ENCODE measurements at places on chromosomes 5 and 9. TPM values are rescaled to one million over a fixed set of nuclear protein-coding genes. Genes with fewer than 3 reads are reported as not detected.

DNA sequence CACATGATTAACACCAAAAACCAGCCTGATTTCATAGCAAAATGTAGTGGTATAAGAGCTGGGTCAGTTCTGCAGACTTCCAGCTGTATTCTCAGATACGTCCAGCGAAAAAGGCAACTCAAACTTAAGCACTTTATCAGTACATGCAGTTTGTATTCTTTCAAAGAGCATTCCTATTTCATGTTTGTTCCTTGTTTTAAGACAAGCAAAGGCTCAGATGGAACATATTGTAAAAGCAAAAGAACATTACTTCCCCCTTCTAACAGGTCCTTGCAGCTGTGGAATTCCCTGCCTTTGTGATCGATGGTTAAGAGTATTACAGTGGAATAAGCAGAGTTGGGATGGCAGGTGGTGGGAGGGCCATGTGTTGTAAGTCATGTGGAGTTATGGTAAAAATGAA is 86.3 kb upstream of the GRHPR start:
- H3K27me3 ChIP-seq = no peaks in the 10 kb centered on the region
- no peaks in the 10 kb centered on the region for H3K36me3 ChIP-seq
- no peak for DNase-seq
- H3K27ac ChIP-seq = no peak overlapping the region
- H3K4me1 ChIP-seq = no peaks in the 10 kb centered on the region

DNA sequence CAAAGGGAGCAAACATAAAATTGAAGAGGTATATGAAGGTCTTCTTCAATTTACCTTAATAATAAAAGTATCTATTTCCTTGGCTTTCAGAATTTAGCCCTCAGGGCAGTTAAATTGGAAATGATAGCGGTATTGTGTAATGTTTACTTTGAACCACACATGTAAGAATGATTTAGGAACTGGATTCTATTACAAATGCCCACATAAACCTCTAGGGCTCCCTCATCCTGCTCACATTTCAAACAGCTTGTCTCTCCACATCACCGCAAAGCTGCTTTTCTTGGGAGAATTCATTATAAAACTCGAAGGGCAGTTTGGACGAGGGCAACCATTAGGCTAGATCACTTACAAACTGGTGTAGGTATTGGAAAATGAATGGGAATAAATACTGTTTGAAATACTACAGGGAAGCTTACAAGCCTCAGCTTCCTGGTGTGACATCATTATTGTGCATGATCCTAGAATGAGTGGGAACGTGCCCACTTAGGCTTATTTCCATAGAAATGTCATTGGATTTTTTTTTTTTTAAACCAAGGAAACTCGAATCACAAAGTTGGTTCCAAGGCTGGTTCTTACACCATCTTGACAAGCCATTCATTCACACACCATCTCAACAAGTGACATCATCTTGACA is 47.3 kb downstream of the MTRR start:
- H3K27ac ChIP-seq = no peak overlapping the region
- no peaks in the 10 kb centered on the region for H3K4me1 ChIP-seq
- no peaks in the 10 kb centered on the region for H3K27me3 ChIP-seq
- H3K4me3 ChIP-seq = no peak overlapping the region
- no peaks in the 10 kb centered on the region for H3K36me3 ChIP-seq

DNA sequence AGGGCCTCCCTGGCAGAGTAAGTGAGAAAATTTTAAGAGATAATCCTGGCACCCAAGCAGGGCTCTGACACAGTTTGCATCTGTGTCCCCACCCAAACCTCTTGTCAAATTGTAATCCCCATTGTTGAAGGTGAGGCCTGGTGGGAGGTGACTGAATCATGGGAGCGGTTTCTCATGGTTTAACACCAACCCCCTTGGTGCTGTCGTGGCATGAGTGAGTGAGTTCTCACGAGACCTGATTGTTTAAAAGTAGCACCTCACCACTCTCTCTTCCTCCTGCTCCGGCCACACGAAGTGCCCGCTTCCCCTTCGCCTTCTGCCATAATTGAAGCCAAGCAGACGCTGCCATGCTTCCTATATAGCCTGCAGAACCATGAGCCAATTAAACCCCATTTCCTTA is 80.1 kb downstream of the FBXW11 start:
- no peaks in the 10 kb centered on the region for H3K27me3 ChIP-seq
- no peak overlapping the region for H3K4me3 ChIP-seq

DNA sequence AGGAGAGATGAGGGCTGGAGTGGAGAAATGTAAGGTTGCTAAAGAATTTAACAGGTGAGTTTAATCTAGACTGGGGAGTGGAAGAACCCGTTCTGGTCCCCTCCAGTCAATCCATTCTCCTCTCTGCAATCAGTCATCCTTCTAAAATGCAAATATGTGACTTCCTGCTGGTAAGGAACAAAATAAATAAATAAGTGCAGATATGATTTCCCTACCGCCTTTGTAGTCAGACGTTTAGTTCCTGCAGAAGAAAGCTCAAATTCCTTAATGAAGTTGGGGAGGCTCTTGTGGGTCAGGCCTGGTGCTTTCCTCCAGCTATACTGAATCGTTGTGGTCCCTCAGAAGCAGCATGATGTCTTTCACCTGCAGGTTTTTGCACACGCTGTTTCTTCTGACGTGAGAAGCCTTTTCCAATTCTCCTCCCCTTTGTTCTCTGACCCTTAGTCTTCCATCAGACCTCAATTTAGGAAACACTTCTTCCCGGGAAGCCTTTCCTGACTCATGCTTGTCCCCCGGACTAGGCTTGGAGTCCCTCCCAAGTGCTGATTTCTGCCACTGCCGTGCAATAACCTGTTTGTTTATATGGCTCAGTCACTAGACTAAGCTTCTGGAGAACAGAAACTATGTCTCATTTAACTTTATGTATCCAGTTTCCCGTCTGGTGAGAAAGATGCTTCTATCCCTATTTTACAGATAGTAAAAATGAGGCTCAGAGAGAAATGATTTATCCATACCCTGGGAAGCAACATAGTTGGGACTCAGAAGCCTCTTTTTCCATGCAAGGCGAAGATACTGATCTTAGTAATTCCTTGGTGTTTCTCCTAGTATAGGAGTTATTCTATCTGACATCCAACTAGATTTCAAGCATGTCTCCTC is 1.3 kb downstream of the ATP6V1G1 start:
- H3K4me1 ChIP-seq = peaks cover 58% of the 10 kb centered on the region
- DNase-seq = no peak
- H3K27ac ChIP-seq = peak overlapping the region; percentile 92
- H3K36me3 ChIP-seq = peaks cover 8% of the 10 kb centered on the region
- peak overlapping the region; percentile 95 for H3K4me3 ChIP-seq

The NUTM2F gene
- not detected for total RNA-seq

The SNX24 gene
- 3.8 TPM for total RNA-seq

The DNAJB5 gene
- 2.1 TPM for total RNA-seq
